ENCODE measurements at places on chromosomes 12 and 14.

DNA sequence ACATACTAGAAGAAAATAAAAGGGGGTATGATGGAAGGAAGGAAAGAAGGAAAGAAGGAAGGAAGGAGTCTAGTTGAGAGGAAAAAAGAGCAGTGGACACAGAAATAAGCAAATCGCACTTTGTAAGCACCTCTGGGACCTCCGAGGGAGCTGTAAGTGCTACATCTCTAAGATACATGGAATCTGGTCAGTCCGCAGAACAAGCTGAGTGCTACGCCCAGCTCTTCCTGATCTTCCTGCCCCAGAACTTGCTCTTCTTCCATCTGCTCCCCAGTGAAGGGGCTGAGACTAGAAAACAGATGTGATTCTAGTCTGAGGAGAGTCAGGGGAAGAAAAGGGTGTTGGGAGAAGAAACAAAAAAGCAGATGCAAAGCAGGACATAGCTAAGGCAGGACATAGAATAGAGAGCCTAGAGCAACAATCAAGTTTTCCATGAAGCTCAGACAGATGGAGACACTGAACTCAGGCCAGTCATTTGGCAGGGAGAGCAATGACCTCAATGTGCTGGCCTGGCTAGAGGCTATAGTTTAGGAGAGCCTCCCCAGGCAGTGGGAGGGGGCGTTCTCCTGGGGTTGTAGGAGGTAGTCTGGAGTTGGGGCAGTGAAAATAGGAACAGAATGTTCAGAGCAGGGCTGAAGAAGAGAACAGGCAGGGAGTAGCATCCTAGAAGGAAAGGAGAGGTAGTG is 1.7 kb upstream of the MFAP5 start:
- DNase-seq = no peak

DNA sequence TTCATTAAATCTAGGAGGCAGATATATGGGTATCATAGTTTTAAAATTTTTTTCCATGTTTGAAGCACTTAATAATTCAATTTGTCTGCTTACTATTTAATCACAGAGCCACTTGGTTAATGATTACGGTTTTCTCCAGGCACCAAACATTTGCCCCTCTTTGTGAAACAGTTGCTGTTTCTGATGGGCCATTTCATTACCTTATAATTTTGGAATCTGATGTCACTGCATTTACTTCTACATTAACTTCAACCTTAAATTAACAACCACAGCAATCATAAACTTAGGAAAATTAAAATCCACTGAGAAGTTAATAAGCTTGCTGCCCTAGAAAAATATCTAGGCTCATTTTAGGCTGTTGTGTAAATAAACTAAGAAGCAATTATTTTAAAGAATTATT is 17.0 kb downstream of the TMCC3 start:
- DNase-seq = no peak

- no peak for DNase-seq
These were observed 218.0 kb upstream of the RGS6 start for GRCh38 chr14:71714225-71714624.

DNA sequence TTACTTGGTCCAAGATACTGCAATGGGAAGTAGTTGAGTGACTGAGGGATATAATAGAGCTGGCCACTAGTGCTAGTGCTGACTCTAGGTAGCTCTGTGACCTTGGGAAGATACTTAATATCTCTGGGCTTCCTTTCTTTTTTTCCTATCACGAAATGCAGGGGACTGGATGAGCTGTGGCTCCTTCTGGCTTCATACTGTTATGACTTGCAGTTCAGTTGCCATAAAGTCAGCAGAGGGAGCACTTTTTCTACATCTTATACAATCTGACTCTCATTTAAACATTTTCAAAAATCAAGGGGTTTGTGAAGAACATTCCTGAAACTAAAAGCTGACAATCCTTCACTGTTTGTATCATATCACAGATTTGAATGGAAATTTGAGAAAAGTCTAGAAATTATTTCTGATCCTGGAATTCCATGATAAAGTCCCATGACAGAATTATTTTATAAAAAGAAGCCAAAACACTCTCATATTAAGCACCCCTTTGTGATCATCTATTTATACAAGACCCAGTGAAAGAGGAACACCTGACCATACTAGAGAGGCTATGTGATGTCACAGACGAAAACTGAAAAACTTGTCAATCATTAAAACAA is 5.3 kb downstream of the BHLHE41 start:
- no peak for DNase-seq

DNA sequence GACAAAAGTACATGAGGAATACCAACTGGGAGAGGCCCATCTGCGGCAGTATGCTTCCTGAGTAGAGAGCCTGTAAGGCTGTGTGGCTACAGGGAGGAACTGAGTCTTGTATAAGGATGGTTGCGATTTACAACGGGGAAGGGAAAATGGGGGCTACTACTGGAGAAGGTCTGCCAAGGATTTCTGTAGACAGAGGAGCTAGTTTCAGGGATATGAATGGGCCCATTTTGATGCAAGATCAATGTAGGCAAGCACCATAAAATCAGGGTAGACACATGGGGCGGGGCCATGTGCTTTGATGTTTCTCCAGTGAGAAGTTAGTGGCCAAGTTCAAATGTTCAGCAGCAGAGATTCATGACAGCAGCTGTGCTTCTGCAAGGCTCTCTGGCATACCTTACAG is 149.4 kb downstream of the GPR65 start:
- no peak for DNase-seq

DNA sequence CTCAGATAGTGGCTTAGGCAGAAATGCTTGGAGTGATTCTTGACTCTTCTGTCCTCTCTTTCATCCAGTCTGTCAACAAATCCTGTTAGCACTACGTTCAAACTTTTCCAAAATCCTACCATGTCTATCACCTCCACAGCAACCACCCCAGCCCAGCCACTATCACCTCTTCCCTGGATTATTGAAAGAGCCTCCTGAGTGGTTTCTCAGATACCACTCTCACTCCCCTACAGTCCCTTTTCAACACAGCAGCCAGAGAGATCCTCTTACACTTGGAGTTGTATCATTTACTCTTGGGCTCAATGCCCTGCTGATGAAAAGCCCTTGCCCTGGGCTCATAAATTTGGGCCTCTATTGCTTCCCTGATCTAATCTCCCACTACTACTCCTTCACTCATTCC is 218.9 kb downstream of the EXOC5 start:
- no peak for DNase-seq

- DNase-seq = no peak
These were observed 33.5 kb downstream of the SMCO2 start for GRCh38 chr12:27480016-27480415.

DNA sequence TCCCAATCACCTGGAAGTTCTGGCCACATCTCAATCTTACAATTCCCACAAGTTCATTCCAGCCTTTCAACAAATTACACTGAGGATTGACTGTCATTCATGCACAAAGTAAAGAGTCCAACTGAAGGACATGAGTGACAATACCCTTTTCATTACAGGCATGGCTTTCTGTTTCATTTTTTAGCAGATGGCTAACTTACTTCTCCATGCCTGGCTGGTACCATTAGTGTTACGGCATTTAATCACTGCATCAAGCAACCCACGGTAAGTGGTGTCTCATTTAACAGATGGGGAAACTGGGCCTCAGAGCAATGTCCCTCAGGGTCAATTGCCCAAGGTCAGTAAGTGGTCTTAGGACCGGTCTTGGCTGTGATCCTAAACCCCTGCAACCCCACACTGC is 114.4 kb downstream of the PRICKLE1 start:
- no peak for DNase-seq

GRCh38 chr14:103058164-103059055 is 1.1 kb upstream of the CDC42BPB start:
- DNase-seq = no peak

DNA sequence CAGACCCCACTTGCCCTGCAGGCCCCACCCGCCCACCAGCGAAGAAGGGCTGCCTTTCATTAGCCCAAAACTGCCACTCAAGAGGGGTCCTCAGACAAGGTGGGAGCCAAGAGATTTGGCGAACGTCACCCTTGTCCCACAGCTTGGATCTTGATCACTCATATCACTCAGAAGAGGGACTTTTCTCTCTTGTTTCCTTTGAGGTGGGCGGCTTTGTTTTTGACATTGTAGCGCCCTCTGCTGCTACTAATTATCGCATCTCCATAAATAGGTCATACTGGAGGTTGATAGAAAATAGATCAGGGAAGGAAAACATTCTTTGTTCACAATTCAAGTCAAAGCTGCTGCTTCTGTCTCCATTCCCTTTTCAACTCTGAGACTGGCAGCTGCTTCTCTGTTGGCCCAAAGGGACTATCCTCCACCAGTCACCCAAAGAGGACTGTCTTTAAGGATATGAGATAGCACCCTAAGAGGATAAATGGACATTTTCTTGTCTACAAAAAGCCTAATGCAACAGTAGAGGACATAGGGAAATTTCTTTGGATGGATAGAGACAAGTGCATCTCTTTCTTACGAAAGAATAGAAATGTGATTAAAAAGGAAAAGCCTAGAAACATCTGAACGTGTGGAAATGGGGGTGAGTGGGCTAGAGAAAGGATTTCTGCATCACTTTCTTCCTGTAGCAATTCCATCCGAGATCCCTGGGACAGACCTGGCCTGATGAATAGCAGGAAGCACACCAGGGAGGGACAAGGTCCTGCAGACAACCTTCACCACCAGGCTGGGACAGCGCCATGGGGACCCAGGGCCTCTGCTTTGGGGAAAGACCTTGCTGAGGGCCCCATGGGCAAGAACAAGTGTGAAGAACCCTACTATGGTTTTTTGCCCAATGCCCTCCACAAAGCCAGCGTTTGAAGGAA is 115.8 kb downstream of the DAD1 start:
- no peak for DNase-seq
